Dermis microvascular lymphatic vessel endothelial cell (primary cell): ENCODE measurements at places on chromosomes 1 and 21. TPM values are rescaled to one million over a fixed set of nuclear protein-coding genes. Genes with fewer than 3 reads are reported as not detected.

DNA sequence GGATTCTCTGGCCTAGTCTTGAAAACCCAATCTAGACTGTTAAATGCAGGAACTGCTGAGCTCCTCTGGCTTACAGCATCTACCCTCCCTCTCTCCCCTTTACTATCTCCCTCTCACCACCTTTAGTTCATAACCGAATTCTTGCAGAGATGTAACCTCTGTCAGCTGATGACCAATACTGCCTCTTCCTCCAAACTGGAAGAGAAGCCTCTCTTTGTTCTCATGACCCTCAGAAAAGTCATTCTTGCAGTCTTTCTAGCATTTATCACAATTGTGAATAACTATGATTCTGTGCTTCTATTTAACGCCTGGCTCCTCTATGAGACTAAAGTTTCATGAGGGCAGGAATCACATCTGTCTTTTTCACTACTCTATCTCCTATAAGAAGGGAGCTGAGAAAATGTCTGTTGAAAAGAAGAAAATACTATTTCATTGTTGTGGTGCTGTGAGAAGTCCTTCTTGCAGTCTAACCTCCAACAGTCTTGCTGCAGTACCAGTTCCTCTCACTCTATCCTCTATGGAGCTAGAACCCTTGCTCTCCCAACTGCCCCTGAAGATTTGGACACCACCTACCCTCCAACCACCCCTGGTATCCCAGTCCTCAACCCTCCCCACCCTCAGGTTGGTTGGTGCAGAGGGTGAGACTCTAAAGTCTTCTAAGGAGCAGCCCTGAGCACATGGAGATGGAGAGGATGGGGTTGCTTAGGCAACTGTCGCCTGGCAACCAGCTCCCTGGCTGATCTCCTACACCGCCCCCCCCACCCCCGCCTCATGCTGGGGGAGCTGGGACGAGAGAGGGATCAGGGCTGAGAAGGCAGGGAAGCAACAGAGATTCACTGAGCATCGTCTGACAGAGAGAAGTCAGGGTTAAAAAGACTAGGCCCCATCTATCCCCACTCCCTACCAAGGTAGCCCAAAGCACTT lies 13.9 kb downstream of the MEF2D start:
- DNase-seq: no peak

GRCh38 chr21:42609811-42610210 lies 43.6 kb upstream of the PDE9A start:
- no peak for DNase-seq

GRCh38 chr1:116824631-116825206 lies 70.5 kb downstream of the CD2 start:
- no peak for DNase-seq

DNA sequence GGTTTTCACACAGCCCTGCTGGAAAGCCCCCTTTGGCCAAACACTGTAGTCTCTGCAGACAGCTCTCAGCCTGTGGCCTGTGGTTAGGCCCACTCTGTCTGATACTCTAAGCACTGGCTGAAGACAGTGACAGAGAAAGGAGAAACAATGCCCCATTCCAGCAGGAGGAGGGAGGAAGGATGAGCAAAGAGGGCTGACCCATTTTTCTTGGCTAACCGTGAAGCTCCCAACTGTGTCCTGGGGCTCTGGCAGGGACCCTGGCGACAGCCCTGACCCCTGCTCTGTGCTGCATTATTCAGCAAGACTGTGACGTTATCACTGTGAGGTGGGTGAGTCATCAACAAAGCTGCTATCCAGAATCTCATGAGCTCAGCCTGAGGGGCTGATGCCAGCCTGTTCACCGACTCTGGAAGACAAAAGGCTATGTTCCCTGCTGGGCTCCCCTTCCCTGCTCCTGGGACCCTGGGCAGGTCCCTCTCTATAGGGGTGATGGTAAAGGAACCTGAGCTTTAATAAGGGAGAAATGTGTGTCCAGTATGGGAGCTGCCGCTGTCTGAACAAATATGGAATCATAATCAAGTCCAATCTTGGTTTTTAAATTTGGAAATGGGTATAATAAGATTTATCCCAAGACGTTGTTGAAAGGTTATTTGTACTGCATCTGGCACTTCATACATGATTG lies 107.0 kb downstream of the RHOU start:
- DNase-seq: peak; percentile 69

GRCh38 chr1:33782776-33783175 lies 81.1 kb upstream of the HMGB4 start:
- DNase-seq: no peak

GRCh38 chr1:5889901-5890300 lies 102.3 kb downstream of the NPHP4 start:
- no peak for DNase-seq

GRCh38 chr1:110003747-110004428 lies 19.3 kb downstream of the AHCYL1 start:
- peak; percentile 88 for DNase-seq

DNA sequence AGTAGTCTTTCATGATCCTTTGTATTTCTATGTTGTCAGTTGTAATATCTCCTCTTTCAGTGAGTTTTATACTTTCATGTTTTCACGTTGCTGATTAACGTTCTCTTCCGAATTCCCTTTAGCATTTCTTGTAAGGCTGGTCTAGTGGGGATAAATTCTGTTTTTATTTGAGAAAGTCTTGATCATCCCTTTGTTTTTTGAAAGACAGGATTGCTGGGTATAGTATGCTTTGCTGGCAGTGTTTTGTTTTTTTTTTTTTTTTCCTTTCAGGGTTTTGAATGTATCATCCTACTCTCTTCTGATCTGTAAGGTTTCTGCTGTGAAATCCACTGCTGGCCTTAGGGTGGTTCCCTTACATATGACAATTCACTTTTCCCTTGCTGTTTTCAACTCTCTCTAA lies 74.4 kb downstream of the SCMH1 start:
- no peak for DNase-seq

DNA sequence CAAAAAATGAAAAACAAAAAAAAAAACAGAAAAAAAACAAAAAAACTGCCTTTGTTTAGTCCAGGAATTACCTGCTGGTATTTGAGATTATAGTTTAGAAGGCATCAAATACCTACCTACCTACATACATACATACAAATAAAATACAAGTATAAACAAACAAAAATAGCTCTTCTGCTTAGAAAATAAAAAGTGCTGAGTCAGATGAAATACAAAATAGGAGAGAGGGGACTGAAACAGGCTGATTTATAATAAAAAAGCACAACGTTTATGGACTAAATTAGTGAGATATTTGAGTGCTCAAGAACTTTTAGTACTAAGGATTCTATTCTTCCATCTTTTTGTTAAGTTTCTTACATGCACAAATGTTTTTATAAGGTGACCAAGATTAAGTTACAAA lies 980.8 kb downstream of the PLA2G4A start:
- no peak for DNase-seq

DNA sequence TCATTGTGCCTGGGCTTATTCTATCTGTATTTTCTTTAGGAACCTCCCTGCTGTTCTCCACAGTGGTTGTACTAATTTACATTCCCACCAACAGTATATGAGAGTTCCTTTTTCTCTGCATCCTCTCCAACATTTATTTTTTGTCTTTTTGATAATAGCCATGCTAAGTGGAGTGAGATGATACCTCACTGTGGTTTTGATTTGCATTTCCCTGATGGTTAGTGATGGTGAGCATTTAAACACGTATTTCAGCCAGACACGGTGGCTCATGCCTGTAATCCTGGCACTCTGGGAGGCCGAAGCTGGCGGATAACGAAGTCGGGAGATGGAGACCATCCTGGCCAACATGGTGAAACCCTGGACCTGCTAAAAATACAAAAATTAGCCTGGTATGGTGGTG lies 57.9 kb downstream of the SLAMF6 start:
- no peak for DNase-seq

DNA sequence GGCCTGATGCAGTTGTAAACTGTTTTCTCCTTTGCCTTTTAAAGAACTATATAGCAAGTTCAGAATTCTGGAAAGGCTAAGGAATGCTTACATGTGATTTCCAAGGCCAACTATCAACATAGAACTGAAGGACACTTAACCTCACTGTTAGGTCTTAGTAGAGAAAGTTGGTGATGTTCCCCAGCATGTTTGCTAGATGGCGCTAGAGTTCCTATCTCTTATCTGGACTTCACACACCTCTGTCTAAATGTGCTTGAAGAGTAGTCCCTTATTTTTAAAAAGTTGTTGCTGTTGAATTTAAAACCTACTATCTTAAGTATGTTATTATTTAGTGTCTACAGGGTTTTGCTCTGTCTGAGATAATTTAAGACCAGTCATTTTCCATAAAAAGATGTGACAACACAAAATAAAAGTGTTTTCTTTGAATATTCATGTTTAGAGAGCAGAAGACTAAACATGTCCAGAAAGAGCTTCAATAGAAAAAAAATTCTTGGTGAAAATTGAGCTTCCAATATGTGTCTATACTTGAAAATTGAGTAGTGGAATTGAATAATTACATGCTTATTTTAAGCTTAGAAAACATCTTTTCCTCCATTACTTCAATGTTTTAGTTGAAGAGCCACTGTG lies 237.3 kb downstream of the S1PR1 start:
- peak; percentile 36 for DNase-seq

GRCh38 chr1:151510957-151511635 lies at the start of gene CGN:
CGN (plus strand) TSS chr1:151511387; CDS start chr1:151518520, 7,133 bp downstream.
- DNase-seq: peak; percentile 91

DNA sequence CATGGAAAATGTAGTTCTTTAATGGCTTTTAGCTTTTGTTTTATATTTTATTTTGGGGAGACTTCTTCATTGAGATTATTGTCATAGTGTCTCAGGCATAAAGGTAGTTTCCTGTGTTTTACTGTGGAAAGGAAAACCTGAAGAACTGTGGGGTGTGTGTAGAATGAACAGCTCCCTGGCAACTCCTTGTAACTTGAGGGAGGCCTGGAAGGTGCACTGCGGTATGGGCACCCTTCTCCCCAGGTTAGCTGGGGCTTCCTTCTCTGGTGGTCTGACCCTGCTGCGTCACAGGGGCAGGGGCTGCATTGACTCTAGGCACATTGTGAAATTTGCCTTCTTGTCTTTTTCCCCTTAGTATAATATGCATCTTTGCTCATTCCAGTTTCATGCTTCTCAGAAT lies 1.7 kb downstream of the ATP1B1 start:
- DNase-seq: no peak

- peak; percentile 14 for DNase-seq
These were observed 4.3 kb downstream of the XPR1 start for GRCh38 chr1:180636138-180636537.

DNA sequence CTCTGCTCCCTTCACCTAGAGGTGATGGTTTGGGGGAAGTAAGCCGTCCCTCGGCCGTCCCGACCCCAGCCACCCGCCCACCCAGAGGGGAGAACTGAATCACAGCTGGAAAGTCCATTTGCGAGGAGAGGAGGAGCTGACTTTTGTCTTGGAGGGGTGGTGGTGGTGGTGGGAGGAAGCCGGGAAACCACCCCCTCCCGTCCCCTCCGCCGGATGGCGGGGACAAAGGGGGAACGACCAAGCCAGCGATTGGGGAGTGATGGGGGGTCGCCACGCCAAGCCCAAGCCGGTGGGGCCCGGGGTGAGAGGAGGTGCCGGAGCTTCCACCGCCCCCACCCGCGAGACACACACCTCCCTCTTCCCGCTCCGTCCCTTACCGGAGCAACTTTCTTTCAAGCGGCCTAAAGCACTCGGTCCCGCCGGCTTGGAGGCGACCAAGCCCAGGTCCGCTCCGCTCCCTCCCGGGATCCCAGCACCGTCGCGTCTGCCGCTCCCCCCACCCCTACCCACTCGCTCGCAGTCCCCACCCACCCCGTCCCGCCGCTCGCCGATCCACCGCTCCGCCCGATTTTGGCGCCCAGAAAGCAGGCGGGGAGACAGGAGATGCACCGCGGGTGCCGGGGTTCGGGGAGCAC lies 540 bp downstream of the ARHGEF2 start:
- DNase-seq: peak; percentile 45

DNA sequence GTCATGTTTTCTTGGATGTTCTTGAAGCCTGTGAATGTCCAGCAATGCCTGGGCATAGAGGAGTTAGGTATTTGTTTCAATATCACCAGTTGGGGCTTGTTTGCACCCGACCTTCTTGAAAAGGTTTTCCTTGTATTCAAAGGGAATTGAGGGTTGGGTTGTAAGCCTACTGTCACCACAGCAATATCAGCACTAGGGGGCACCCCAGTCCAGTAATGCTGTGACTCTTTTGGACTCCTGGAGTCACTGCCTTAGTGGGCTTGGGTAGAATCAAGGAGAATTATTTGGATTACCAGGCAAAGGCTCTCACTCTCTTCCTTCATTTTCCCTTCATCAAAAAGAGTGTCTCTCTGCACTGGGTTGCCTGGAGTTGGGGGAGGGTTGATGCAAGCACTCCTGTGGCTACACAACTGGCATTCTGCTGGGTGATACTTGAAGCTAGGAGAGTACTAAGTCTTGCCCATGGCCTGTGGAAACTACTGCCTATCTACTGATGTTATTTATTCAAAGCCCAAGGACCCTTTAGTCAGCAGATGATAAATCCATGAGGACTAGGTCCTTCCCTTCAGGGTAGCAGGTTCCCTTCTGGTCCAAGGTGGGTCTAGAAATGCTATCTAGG lies 34.5 kb downstream of the OR10R2 start:
- DNase-seq: peak; percentile 29

DNA sequence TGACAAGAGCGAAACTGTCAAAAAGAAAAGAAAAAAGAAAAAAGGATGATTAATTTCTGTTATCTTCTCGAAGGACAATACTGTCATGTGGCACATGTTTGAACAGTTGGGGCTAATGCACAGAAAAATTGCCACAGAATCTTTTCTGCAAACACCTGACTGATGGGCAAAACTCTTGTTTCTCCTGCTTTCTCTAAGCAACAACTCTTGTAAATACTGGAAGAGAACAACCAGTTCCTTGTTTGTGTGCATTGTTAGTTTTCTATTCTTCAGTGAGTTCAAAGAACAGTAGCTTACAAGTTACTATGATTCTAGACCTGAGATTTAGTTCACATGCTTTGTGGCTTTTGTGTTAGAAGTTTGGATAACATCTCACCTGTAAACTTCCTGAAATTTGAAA lies 60.7 kb downstream of the CDC14A start:
- DNase-seq: no peak

DNA sequence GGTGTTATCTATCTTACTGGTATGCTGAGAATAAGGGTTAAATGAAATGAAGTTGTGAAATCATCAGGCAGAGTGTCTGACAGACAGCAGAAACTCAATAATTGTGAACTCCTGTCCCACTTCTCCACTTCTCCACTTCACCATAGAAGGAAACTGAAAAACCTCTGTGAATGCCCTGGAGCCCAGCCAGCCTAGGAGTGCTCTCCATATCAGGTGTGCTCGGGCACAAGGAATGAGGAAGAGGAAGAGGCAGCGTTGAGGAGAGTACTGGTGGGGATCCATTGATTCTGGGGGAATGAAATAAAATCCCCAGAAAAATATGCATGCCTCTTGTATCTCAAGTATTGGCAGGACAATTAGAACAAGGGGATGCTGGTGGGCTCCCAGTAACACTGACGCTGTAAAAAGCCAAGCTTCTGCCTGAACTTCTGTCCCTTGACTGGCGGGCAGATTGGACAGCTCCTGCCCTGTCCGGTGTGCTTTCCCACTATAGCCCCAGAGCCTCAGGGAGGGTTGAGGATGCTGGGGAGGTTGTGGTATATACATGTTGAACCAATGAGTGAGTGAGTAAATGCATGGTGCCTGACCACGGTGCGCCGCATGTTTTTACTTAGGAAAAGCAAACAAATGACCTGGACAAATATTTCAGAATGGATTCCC lies 47.7 kb downstream of the NMNAT2 start:
- no peak for DNase-seq

FLG gene
- not detected in 2 replicates for total RNA-seq

SYCP1 gene
- total RNA-seq: not detected in 2 replicates

CR1L gene
- total RNA-seq: not detected in 2 replicates

ESRRG gene
- not detected in 2 replicates for total RNA-seq

CASQ1 gene
- total RNA-seq: not detected in 2 replicates

MFAP2 gene
- total RNA-seq: 8.9 and 55.3 TPM in 2 replicates
